ENCODE measurements at places on chromosomes 3 and 15. TPM values are rescaled to one million over a fixed set of nuclear protein-coding genes. Genes with fewer than 3 reads are reported as not detected.

Gene IL12A
- 3.7 TPM for total RNA-seq

Gene TIMP4
- 3.2 TPM for total RNA-seq

Gene CHRM5
- total RNA-seq = not detected

Gene SCAANT1
- total RNA-seq = not detected
